Left renal cortex interstitium (tissue), 4 donors: ENCODE measurements at places on chromosomes 5 and 9.

DNA sequence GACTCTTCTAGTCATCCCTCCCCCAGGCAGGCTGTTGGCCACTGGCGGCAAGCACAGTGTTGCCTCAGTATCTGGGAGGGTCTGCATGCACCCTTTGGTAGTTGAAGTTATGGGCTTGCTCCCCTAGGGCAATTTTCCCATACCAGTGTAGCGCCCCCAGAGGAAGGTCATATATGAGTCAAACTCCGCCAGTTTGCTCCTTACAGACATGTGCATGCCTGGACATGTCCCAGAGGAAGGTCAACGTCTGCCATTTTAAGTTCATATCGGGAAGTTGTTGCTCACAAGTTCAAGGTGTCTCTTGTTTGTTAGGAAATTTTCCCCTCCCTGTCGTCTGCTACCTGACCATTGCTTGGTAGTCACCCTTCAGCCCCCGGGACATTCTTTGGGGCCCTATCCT is 51.3 kb upstream of the MROH2B start:
- no peak for DNase-seq

- DNase-seq: no peak
These were observed 261.8 kb downstream of the ARHGAP26 start for GRCh38 chr5:143031781-143032580.

DNA sequence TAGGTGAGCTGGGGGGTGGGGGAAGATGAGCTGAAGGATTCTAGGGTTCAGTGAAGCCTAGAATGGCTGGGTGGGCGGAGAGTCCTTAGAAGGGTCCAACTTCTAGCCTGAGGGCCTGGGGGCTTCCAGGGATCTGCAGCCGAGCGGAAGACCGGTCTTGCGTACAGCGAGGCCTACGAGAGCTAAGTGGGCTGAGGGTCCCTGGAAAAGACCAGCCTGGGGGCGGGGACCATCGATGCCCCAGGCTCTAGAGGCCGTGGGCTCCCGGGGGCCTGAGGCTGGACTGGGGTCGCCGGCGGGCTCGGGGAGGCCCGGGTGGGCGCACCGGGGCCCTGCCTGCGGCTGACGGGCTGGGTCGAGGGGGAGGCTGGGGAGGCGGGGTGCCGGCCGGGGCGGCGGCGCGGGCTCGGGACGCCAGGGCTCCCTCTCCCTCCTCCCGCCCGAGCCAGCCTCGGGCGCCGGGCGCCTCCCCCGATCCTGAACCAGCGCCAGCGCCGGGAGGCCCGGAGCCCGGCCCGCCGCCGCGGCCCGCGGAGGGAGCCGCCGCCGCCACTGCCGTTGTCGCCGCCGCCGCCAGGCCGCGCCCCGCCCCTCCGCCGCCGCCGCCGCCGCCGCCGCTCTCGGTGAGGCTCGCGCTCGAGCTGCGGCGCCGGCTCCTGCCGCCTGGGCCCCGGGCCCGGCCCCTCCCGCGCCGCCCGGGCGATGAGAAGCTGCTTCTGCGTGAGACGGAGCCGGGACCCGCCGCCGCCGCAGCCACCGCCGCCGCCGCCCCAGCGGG is at the start of gene MVB12B:
Gene MVB12B (plus strand): TSS at position 602 of the 778 bp plus-strand sequence. CDS start 101 bp downstream, at position 703.
- no peak for DNase-seq

GRCh38 chr5:24693609-24694008 is 48.8 kb upstream of the CDH10 start:
- DNase-seq: no peak

DNA sequence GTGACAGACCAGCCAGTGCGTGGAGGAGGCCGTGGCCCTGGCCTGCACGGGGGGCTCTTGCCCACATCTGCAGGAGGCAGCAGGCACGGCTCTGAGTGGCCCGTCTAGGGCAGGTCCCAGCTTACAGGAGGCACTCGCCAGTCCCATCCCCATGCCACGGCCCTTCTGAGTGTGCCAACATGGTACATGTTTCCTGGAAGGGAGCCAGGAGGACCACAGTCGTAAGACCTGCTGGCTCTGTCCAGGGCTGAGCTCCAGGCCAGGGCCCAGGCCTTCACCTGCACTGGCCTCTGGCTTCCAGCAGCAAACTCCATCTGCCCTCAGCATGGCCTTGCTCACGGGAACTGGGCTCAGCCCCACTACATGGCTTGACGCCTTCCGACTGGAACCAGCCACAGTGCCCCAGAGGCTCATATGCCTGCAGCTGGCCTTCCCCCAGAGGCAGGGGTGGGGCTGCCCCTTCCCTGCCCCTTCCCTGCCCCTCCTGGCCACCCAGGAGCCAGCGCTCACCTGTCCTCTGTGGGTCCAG is 3.8 kb downstream of the NKD2 start:
- no peak for DNase-seq

DNA sequence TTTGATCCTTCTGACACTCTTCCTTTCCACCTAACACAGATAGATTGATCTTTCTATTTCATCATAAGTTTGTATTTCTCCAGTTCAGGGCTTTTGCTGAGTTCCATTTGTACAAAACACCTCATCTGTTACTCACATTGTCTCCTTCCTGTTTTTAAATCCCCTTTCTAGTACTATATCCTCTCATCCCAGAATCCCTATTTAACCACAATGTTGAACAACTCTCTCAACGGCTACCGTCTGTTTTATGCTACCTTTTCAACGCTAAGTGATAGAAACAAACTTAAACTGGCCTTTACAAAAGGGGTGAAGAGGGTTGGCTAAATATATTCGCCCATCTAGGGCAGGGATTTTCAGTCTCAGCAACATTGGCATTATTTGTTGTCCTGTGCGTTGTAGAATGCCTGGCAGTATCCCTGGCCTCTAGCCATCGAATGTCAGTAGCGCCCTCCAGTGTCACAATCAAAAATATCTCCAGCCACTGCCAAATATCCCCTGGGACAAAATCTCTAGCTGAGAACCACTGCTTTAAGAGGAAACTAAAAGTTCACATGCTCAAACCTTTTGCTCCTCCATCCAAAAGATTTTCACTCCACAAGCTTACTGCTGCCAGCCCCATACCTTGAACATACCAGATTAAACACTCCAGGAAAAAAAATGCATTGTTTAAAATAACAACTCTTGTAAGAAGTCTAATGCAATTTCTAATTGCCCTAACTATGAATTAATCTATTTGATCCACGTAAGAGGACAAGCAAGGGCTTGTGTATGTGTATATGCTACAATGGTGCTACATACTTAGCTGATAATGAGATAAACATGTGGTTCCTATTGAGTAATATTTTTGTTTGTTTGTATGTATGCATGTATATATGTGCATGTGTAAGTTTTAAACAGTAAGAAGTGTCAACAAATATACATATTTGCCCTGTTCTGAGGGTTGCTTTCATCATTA is 344.0 kb downstream of the PTPRD start:
- no peak for DNase-seq

GRCh38 chr9:127611899-127612790 is at the start of gene STXBP1:
Gene STXBP1, plus strand, starts transcription at chr9:127612277. Its CDS starts 127 bp downstream, at chr9:127612404.
- peak; percentile 41 for DNase-seq

- peak; percentile 20 for DNase-seq
These were observed 41.3 kb upstream of the SV2C start for GRCh38 chr5:76041863-76042262.

- DNase-seq: no peak
These were observed 26.9 kb upstream of the CEMIP2 start for GRCh38 chr9:71795097-71795813.

DNA sequence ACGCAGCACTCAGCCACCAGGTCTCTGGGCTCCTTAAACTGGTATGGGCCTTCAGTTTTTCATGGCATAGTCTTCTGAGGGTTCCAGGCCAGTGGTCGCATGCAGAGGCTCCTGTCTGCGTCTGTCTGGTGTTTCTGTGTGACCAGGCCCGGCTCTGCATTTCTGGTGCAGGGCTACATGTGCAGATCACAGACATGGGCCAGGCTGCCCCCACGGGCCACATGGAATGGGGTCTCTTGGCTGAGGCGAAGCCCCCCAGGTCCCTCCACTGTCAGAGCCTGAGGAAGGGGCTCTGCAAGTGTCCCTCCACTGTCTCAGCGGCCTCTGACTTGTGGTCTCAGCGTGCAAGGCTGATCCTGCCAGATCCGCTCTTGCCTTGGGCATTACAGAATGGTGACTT is 15.6 kb upstream of the CARD19 start:
- no peak for DNase-seq

- no peak for DNase-seq
These were observed 26.2 kb upstream of the LTC4S start for GRCh38 chr5:179767496-179768100.

- no peak for DNase-seq
These were observed 70.9 kb downstream of the PKD2L2 start for GRCh38 chr5:137960141-137960540.

DNA sequence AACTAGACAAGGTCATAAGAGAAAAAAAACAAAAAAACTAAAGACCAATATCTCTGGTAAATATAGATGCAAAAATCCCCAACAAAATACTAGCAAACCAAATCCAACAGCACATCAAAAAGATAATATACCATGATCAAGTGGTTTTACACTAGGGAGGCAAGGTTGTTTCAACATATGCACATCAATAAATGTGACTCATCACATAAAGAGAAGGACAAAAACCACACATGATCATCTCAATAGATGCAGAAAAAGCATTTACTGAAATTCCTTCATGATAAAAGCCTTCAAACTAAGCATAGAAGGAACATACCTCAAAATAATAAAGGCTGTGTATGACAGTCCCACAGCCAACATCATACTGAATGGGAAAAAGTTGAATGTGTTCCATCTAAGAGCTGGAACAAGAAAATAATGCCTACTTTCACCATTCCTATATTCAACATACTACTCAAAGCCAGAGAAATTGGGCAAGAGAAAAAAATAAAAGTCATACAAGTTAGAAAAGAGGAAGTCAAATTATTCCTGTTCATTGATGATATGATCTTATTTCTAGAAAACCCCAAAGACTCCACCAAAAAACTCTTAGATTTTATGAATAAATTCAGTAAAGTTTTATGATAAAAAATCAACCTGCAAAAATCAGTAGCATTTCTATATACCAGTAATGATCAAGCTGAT is 72.2 kb upstream of the FAM169A start:
- DNase-seq: no peak

DNA sequence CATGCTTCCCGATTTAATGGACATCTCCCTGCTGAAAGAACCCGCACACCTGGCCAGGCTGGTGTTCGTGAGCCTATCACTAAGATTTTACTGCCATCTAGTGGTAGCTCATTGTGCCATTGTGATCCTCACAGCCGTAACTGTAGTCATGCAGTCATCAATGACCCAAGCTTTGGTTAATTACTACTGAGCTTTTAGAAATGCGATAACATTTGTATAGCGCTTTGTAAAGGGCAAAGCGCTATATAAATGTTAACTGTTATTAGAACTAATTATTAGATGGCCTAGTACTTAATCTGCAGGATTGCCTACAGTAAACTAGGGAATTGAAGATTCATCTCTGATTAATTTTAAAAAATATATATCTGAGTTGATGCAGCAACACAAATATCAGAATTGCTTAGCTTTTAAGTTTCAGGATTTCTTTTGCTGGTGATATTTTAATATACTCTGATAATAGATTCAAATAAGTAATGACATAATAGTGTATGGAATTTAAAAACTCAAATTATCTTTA is 90.2 kb downstream of the HACD4 start:
- peak; percentile 43 for DNase-seq

DNA sequence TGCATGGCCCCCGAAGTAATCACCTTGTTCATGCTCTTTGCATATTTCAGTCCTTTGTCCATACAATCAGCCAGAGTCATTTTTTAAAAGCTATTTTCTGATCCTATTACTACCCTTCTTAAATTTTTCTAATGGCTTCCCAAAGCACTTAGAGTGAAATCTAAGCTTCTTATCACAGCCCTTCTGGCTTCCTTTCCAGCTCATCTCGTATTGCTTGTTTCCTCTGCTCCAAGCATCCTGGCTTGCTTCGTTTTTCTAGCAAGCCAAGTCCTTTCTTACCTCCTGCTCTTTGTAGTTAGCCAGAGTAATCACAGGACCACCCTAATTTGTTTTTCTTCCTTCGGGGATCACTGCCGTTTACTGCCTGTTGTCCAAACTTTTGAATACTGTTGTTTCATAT is 453.3 kb downstream of the KIF4B start:
- DNase-seq: no peak

DNA sequence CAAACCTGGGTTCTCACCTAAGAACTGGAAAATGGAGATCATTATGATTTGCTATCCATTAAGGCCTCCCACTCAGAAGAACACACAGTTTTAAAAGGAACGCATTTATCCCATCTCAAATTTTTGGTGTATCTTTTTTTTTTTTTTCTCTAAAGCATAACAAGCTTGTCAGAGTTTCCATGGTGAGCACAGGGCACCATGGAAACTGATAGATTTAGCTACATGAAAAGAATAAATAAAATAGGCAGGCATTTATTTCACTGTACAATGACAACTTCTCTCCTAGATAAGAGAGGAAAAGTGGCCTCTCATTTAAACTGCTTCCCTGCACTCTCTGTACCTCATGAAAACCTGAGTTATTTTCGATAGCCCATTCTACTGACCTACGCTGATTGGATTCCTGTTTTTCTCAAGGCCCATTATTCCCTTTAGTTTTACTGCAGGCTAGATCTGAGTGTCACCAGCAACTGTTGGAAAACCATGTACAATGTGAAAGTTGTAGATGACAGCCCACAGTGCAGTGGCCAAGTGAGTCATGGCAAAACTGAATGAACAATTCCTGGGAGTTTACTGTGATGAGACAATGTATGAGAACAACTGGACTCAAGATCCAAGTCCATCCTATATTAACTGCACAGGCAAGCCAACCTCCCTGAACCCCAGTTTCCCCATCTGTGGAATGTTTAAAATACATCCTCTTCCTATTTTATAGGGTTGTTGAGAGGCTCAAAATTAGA is 4.3 kb upstream of the GDA start:
- DNase-seq: no peak

DNA sequence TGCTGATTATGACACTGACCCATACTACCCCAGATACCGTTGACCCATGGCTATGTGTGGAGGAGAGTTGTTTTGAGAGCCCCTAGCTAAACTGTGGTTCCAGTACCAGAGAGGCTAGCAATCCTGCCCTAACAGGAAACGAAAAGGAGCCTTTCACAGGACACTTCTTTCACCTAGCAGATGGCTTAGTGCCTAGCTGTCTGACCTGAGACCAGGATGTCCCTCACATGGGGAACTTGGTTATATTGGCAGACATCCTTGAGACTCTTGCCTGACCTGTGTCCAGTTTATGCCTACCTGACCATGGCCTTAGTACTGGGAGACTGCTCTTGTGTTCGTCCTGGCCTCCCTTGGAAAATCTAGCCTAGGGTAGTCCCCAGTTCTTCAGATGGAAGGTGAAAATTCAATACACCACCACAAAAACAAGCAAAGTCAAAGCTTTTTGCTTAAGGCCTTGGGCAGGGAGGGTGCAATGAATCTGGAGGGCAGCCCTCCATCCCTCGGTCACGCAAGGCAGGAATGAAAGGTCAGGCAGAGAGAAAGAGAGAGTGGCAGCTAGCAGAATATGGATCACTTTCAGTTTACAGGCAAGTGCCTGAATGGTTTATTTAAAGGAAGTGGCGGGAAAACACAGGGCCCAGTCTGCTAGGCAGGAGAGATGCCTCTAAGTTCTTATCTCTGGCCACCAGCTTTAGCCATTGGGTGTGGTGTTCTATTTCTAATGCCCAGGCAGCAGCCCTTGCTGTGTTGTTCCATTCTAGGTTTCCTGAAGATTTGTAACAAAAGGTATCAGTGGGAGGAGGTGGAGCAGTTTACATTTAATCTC is 16.4 kb upstream of the ZNF474 start:
- DNase-seq: no peak

DNA sequence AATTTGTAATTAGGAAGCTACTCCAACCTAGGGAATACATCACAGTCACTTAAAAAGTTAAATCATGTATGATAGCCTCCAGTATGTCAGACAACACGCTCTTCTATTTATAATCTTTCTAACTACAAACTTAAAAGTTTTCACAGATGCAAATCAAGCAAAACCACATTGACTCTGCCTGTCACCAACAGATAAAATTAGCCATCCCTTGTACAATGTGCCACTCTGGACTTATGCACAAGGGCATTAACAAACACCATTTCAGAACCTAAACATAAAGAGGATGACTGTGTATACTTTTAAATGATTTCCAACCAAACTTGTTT is 14.7 kb downstream of the ERP44 start:
- no peak for DNase-seq
